ENCODE measurements at places on chromosomes 12 and 14.

GRCh38 chr14:34164162-34164864 is 213.4 kb upstream of the EGLN3 start:
- DNase-seq, result no peak

DNA sequence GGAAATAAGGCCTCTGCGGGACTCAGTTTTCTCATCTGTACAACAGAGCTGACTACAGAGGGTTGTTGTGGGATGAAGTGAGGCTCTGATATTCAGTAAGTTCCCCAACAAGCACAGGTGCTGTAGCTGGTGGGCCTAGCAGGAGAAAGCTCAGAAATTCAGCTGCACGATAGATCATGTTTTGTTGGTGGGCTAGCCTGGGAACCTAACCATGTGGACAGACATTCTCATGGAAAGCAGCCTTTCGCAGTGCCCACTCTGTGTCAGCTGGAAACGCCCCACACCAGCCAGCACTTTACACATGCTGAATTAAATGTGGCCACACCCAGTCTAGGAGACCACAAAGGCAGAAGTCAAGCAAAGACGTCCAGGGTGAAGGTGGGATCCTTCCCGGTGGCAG is 16.1 kb downstream of the PITPNM2 start:
- DNase-seq, result no peak

GRCh38 chr14:91521061-91521640 is 11.0 kb upstream of the PPP4R3A start:
- no peak for DNase-seq

GRCh38 chr12:116528065-116528464 is 31.1 kb upstream of the MAP1LC3B2 start:
- peak; percentile 23 for DNase-seq

GRCh38 chr12:42161529-42161928 is 16.9 kb upstream of the GXYLT1 start:
- no peak for DNase-seq

DNA sequence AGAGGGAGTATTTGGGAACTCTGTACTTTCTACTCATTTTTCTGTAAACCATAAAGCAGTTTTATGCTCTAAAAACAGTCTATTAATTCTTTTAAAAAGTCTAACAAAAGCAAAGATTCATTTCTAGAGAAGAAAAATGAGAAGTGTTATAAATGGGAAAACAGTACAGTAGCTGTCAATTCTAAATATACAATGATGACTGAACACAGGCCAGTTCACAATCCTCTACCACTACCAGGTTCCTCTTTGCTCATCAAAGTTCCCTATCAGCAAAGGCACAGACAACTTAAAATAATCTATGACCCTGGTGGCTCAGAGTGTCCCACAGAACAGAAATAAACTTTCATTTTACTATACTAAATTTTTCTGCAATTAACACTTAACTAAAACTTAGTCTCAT is 12.5 kb downstream of the NAA25 start:
- DNase-seq, result no peak

- DNase-seq, result no peak
Observed at GRCh38 chr12:130127532-130127911, 34.7 kb upstream of the FZD10 start.

GRCh38 chr12:110726708-110727369 is 15.9 kb downstream of the PPP1CC start:
- no peak for DNase-seq

DNA sequence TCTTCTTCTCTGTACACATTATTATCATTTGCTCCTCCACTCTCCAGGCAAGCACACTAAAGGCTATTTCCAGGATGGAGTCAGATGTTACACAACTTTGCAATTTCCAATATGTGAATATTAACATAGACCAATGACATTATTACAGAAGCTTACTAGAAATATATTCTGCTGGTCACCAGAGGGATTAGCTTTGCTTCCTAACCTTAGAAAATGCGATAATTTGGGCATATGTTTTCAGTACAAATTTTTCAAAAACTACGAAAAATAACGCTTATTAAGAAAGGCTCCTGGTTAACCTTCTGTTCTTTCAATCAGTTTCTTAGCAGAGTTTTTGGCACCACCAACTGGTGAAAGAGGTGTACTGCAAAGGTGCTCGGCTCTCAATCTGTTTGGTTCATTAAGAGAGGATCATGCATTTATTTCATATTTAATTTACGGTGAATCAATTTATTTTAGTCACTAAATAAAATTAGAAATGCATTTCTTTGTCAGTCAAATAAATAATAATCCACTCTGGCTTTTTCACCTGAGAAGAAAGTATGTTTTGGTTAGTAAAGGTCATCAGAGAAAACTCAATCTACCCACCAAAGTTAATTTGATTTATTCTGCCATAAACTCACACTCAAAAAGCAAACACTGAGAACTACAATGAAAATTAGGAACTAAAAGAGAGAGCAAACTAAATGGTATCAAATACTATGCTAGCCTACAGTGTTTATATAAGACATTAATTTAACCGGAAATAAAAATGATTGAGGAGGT is 39.2 kb downstream of the EFCAB11 start:
- peak; percentile 71 for DNase-seq

DNA sequence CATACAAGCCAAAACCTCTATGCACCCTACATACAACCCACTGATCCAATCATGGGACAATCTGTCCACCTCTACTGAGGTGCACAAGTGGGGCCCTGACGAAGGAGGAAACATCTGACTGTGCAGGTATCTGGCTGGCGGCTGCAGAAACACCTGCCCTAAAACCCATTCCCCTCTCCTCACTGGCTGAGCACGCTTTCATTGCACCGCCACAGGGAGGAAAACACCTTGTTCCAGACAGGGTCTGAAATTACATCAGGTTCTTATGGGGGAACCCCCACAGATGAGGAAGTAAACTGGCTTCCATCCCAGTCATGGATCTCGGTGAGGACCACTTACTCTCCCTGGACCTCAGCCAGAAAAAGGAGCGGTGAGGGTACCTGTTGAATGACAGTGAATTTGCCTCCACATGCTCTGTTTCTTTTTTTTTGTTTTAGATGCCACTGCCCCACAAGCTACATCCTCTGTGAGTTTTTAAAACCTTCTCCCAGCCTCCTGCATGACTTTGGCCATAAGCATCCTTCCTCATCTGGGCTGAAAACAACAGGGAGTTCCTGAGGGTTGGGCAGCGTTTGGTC is 23.8 kb upstream of the DGLUCY start:
- no peak for DNase-seq

- peak; percentile 55 for DNase-seq
Observed at GRCh38 chr12:131608740-131609690, 101.9 kb upstream of the SFSWAP start.

DNA sequence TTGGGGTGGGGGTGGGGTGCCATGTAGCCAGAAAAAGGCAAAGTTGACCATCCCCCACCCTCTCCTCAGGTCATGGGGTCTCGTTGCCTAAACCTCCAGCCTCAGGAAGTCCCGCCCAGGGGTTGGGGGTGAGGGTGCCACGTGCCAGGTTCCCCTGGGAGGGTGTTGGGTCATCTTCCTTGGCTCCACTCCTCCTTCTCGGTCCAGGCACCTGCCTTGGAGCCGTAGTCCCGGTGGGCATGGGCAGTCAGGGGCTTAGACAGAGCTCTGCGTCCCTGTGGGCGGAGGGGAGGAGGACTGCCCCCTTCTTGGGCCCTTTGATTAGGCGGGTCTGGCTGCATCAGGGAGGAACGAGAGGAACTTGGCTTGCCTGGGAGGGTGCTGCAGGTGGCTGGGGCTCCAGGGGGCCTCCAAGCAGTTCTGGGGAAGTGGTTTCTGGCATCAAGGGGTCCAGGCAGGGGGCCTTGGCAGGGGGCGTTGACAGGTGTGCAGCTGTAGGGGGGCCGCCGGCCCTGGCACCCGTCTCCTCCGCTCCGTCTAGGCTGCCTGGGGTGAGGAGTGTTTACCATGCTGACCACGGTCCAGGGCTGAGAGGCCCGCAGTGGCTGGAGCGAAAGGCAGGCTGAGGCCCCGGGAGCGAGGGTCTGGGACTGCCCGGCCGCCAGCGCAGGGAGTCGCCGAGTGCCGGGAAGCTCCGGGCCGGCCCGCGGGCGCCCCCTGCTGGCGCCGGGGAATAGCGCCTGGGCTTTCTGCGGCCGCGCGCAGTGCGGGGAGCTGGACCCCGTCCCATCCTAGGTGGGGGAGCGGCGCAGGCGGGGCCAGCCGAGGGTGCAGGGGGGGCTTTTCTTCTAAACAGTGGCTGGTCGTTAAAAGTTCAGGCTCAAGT is 7.9 kb downstream of the SETD1B start:
- DNase-seq, result no peak

All from SW 1271 (cell line).